ENCODE measurements at places on chromosomes 7 and 10. TPM values are rescaled to one million over a fixed set of nuclear protein-coding genes. Genes with fewer than 3 reads are reported as not detected.

Gene TAS2R41
- total RNA-seq = not detected

Gene DRGX
- not detected for total RNA-seq

Gene CYP3A4
- total RNA-seq = not detected

GRCh38 chr10:77817541-77817940 is 109.0 kb downstream of the DLG5 start:
- no peak for DNase-seq

- no peak for DNase-seq
Observed at GRCh38 chr7:11747715-11748485, 84.1 kb downstream of the THSD7A start.
